ENCODE measurements at places on chromosomes 6 and 20. TPM values are rescaled to one million over a fixed set of nuclear protein-coding genes. Genes with fewer than 3 reads are reported as not detected.

The UNC5CL gene
- 2.7 TPM for total RNA-seq

GRCh38 chr20:54257071-54257816, 49.4 kb downstream of the PFDN4 start:
- DNase-seq: no peak

GRCh38 chr20:50837532-50838321, 42.9 kb downstream of the BCAS4 start:
- DNase-seq: no peak

DNA sequence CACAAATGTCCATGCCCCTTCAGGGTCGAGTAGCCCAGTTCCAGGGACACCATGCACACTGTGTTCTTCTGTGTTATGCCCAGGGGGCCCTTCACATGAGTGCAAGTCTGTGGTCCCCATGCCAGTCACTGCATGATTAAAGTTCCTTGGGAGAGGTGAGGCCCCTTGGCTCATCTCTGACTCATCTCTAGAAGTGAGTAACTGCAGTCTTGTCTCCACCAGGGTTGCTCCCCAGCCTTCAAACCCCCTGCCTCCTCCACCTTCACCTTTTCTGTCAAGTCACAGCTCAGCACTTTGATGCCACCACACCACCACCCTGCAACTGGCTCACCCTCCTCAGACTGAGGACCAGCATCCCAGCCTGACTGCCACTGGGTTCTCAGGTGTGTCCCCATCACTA, 161.7 kb downstream of the UNC5CL start:
- DNase-seq: no peak

- no peak for DNase-seq
These were observed 421.6 kb downstream of the BCKDHB start for GRCh38 chr6:80528115-80528514.

DNA sequence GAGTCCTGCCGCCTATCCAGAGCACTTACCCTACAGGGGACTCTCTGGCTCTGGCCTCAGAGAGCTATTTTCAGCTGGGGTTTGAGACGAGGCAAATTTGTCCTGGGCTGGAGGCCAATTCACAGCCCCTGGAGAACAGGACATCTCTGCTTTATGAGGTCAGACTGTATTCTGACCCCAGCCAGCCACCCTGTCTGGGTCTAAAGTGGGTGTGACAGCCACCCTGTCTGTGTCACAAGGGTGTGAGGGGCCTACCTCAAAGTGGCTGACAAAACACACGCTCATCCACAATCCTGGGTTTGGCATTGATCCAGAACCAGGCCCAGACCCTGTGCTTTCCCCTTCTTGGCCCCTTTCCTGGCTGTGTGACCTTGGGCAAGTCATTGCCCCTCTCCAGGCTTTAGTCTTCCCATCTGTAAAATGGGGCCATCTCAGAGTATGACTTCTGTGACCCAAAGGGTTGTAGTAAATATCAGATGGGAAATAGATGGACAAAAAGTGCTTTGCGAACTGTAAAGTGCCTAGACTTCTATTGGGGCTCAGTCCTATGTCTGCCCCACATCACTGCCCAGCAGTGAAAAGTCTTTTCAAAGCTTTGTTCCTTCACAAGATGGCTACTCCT, 44.1 kb upstream of the TGM2 start:
- no peak for DNase-seq

Measured in thymus (tissue), 14 donors.